Osteocyte (in vitro differentiated cells): ENCODE measurements at places on chromosomes 7 and 10. TPM values are rescaled to one million over a fixed set of nuclear protein-coding genes. Genes with fewer than 3 reads are reported as not detected.

WIPF3 gene
- not detected in 2 replicates for total RNA-seq

MYL10 gene
- 0.52 TPM in 1 of 2 replicates, not detected in the other for total RNA-seq

NPC1L1 gene
- not detected in 2 replicates for total RNA-seq

CAV2 gene
- 81.6 and 86.8 TPM in 2 replicates for total RNA-seq

CYP26C1 gene
- 0.08 TPM in 1 of 2 replicates, not detected in the other for total RNA-seq

INHBA gene
- 198 and 199 TPM in 2 replicates for total RNA-seq

ADAM22 gene
- 3.0 and 3.5 TPM in 2 replicates for total RNA-seq

PRSS37 gene
- total RNA-seq: not detected in 2 replicates

DNA sequence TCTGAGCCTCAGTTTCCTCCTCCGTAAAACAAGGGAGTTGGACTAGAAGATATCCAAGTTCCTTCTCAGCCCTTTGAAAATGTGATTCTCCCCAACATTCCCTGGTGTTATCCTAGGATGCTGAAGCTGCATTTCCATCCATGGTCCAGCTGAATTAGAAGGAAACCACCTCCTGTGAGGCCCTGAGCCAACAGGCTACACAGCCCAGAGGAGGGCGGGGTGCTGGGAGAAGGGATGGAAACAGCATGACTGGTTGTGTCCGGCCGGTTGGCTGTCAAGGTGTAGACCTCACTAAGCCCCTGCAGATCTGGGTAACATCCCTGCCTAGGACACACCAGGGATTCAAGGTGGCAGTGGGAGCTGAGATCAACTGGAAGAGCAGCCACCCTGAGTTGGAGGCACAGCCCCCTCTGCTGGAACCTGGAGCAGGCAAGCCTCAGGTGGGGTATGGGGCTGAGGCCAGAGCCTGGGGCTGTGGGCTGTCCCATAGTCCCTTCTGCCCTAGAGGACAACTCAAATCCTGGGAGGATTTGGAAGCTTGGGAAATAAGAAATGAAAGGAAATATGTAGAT, 72.0 kb downstream of the PAX2 start:
- no peak for DNase-seq

- no peak for DNase-seq
Observed at GRCh38 chr10:45420453-45421192, 46.6 kb downstream of the ALOX5 start.

DNA sequence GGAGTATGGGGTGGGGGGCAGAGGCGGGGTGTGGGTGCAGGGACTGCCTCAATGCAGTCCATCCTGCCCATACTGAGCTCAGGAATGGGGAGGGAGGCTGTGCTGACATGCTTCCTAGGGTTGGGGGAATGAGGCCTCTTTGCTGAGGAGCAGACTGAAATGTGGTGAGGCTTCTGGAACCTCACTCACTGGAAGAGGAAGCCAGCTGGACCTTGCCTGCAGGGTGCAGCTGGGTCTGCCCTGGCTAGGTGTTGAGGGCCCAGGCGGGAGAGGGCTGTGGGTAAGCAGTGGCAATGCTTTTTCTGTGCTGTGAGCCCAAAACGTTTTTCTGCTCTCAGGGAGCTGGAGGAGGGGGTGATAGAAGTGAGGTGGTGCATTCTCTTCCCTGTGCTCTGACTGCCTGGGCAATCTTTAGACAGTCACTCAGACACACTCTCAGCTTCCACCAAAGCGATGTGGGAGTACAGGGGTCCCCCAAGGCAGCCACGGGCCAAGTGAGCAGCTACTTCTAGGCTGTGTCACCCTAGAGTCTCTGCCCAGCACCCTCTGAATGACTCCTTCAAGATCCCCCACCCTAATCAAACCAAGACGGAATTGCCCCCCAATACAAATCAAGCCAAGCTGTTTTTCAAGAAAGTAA, 41.1 kb upstream of the BMPR1A start:
- no peak for DNase-seq

DNA sequence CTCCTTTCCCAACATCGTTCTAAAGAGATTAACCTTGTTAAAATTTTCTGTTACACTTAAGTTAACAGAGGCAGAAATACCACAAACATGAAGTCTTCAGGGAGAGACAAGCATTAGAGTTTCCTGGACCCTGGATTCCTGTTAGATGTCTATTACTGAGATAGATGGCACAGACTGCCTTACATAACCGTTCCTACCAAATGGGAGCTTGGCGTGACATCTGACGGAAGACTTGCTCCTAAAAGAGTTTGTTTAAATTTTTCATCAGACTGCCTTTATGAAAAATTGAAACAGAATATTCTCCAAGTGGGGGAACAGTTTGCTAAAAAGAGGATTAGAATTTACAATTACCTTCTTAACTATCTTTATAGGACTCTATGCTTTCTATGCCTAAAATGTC, 22.7 kb downstream of the ANK3 start:
- DNase-seq: no peak

- no peak for DNase-seq
Observed at GRCh38 chr7:24049296-24049695, 234.7 kb upstream of the NPY start.

DNA sequence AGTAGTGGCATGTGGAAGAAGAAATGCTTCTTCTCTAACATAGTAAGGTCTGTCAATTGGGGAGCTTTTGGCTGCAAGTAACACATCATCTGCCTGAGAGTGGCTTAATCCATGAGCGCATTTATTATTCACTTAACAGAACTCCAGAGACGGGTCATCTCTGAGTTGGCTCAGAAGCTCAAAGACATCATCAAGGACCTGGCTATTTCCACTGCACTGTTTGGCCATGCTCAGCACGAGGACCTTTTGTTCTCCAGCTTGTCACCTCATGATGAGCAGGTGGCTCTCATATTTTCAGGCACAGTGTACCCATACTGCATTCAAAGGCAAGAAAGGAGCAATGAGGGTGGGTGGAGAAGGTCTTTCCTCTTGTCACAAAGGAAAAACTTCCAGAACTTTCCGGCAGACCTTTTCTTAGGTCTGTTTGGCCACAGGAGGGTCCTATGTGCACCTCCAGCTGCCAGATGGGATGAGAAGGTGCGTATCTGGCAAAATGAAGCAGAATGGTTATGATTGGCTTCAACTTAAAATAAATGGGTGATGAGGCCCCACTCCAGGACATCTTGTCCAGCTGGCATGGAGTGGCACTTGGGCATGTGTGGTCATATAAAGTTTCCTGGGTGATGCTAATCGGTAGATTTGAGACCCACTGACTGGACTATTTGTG, 55.6 kb upstream of the SHH start:
- DNase-seq: peak; percentile 25

DNA sequence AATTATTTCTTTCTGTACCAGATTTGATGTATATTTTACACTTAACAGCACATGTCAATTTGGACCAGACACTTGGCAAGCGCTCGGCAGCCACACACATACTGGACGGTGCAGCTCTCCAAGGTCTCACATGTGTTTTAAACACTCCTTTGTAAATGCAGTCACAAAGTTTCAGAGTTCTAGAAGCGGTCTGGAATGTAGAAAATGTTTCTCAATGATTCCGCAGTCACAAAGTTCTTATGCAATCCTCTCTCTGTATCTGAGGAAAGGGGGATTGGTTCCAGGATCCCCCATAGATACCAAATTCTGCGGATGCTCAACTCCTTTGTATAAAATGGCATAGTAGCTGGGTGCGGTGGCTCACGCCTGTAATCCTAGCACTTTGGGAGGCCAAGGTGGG, 253.0 kb upstream of the GRB10 start:
- no peak for DNase-seq

- no peak for DNase-seq
Observed at GRCh38 chr10:32386623-32387260, 39.8 kb upstream of the EPC1 start.

GRCh38 chr10:97915346-97916131, 65.9 kb downstream of the GOLGA7B start:
- DNase-seq: no peak

- no peak for DNase-seq
Observed at GRCh38 chr7:131106681-131107336, 220.9 kb upstream of the MKLN1 start.

GRCh38 chr7:105691082-105691679, 109.9 kb upstream of the EFCAB10 start:
- no peak for DNase-seq
